ENCODE measurements at places on chromosomes 7 and 10.
A peak's percentile ranks its signal among the peaks of the same experiment; 100 is the strongest.

- no peak for DNase-seq
Measured at GRCh38 chr7:88310956-88311674, 4.4 kb upstream of the STEAP4 start.

GRCh38 chr7:88003581-88003980 lies 69.5 kb downstream of the ADAM22 start:
- no peak for DNase-seq

GRCh38 chr10:89302625-89303024 lies 779 bp downstream of the IFIT2 start:
- DNase-seq, result no peak

DNA sequence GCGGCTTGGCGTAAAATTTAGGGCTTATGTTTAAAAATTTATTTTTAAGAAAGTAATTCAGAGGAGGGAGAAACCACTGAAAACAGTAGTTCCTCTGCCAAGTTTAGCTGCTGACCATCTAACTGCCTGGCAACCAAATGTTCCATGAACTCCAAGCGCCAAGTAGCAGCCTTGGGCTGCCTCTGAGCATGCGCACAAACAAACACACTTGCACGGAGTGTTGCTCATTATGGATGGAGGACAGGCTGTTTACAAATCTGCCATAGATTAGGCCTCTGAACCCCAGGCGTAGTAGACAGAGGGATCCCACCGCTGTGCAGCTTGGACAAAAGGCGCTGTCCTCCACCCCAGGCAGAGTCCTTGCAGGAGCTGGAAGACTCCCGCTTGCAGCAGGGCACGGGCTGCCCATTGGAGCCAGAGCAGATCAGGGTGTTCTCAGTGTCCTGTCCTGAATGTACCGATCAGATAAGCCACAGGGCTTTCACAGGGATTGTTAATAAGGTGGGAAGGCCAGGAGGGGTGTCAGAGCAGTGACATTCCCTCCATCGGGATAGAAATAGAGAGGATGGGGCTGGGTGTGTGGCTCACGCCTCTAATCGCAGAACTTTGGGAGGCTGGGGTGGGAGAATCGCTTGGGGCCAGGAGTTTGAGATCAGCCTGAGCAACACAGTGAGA lies 47.7 kb upstream of the LYZL1 start:
- DNase-seq, result no peak

GRCh38 chr7:81776948-81777630 lies 7.2 kb upstream of the HGF start:
- DNase-seq, result no peak

GRCh38 chr7:39560997-39561396 lies 5.2 kb upstream of the YAE1 start:
- no peak for DNase-seq

DNA sequence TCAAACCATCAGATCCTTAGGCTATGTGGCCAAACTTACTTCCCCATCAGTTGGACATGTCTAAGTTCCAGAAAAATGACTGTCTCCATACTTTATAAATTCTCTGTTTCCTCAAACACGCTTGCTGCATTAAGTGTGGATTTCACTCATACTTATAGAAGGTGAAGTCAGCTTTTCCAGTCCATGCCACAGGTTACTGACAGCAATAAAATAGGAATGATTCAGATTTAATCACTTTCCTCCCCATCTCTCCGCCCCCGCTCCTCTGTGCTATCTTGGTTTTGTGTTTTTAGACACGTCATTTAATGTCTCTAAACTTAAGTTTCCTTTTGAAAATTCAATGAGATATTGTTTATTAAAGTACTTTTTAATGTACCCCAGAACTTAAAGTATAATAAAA lies 1098.0 kb upstream of the C7orf33 start:
- DNase-seq, result no peak

- DNase-seq, result no peak
Measured at GRCh38 chr10:94626476-94626875, 57.1 kb upstream of the CYP2C18 start.

- no peak for DNase-seq
Measured at GRCh38 chr10:11442001-11442773, 169.3 kb downstream of the USP6NL start.

DNA sequence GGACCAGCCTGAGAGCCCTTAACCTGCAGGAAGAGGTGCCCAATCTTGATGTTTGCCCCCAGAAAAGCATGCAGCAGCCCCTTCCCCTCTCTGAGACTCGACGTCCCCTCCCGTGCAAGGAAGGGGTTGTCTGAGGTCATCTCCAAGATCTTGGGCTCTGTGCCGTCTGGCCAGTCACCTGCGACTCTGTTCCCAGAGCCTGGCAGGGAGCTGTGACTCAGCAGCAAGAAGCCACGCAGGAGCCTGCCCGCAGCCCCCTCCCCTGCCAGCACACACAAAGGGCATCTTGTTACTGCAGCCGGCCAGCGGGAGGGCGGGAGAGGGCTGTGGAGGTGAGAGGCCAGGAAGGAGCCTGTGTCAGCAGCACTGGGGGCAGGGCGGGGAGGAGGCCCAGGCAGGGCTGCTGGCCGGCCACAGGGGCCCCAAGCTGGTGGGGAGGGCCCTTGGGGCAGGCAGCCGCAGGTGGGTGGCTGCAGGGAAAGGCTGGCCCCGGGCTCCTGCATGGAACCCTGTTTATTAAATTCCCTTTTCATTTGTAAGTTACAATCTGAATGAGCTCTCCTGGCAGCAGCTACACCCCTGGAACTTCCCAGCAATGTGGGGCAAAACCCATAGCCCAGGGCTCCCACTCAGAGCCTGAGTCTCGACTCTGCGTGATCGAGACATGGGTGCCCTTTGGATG lies 103.7 kb upstream of the ZMIZ1 start:
- peak; percentile 76 for DNase-seq

- no peak for DNase-seq
Measured at GRCh38 chr7:2522780-2523433, 3.3 kb downstream of the LFNG start.

DNA sequence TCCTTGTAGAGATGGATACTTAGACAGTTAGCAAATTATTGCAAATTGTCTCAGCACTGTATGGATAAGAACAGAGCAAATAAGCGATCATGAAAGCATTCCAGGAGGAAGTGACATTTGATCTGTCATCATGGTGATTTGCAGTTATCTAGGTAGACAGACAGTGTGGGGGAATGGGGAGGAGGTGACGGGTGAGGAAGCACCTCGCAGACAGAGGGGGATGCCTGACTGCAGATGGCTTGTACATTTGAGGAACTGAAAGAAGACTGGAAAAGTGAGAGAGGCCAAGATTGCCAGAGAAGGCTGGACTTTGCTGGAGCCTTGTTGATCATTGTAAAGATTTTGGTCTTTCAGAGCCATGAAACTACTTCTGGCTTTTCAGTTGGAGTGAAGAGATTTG lies 318.2 kb upstream of the CELF2 start:
- DNase-seq, result no peak

DNA sequence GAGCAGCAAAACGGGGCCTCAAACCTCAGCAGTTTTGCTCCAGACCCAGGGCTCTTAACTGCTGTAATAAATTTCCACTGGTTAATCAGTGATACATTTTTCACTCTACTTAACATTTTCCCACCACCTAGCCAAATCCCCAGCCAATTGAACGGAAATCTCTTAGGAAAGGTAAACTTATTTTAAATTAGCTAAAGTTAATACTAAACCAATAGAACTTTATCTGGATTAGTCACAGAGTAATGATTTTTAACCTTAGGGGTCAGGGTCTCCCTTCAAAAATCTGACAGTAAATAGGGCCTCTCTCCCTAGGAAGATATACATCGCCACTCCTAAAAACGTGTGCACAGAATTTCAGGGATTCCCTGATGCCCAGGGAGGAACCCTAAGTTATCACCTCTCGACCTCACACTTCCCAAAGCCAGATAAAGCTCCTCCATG lies 87.4 kb upstream of the KMT2E start:
- DNase-seq, result no peak

DNA sequence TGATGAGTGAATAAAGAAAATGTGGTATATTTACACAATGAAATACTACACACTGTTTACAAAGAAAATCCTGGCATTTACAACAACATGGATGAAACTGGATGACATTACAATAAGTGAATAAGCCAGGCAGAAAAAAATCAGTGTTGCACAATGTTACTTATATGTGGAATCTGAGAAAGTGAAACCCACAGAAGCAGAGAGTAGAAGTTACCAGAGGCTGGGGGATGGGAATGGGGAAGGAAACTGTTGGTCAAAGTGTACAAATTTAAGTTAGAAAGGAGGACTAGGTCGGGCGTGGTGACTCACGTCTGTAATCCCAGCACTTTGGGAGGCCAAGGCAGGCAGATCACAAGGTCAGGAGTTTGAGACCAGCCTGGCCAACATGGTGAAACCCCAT lies 538.5 kb upstream of the MKI67 start:
- no peak for DNase-seq

DNA sequence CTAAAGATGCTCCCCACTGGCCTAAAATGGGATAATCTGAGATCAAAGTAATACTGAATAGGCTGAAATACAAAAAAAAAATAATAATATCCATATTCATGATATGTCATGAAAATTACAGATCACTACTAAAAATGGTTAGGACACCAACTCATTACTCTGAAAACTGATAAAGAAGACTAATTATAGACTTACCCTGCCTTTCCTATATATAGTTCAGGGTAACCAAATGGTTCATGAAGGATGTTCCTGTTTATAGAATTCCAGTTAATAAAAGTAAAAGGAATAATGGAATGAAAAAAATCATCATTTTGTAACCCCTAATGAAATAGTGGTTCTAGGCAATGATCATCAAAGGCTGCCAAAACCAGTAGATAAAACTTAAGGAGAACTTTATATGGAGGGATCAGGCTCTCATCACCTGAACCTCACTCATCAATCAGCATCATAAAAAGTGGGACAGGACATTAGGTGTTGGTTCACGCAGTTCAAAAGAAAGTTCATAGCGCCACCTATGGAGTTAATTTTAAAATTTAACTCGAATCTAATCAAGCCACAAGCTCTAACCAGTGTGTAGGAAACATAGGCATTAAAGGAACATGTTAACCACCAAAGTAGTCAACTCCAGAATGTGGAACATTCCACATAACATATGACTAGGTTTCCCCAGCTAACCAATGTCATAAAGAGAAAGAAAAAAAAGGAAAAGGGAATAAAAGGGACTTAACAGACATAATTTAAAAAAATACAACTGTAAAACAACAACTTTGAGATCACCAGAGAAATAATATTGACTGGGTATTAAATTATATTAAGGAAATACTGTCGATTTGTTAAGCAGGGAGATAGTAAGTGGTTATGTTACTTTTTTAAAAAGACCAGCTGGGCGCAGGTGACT lies 35.7 kb downstream of the P4HA1 start:
- DNase-seq, result no peak

- no peak for DNase-seq
Measured at GRCh38 chr7:104156842-104157277, 51.0 kb downstream of the ORC5 start.

DNA sequence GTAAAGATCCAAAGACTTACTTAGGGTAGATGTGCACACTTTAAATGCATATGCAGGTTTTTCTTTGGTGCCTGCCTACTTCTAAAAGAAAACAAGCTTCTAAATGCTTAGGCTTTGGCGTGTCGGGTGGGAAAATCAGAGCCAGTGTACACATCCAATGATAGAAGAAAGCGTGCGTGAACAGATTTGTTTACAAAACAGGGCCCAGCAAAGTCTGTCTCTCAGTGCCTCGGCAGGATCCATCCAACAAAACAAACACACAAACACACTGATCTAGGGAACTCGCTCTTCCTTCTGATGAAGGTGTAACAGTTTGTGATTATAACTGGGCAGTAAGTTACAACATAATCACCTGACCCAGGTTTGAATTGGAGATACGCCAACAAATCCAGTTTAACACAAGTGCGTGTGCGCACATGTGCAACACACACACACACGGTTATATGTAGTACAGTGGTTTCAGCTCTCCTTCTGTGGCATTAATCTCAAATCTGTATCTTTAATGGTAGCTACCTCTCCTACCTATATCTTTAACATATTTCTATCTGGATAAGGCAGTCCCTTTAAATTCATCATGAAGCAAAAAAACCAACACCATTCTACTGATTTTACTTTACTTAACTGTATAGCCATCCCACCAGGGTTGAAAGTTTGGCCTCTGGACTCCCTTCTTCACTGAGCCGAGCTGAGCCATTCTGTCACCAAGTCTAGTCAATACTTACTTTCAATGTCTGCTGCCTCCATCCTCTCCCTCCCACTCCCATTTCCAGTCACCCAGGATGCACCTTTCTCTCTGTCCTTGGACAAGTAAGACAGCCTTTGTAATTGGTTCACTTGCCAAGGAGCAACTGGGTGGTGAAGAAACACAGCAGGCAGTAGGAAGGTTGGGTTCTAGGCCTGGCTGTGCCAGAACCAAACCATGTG lies 184.4 kb upstream of the KLF14 start:
- DNase-seq, result no peak

- DNase-seq, result peak; percentile 59
Measured at GRCh38 chr10:101292194-101293006, 61.6 kb upstream of the BTRC start.

Measured in occipital lobe (tissue), 3 donors.